ENCODE measurements at places on chromosomes 5 and 9.

GRCh38 chr5:69329905-69330489 lies 2.6 kb downstream of the CCDC125 start:
- DNase-seq: no peak

GRCh38 chr5:127562252-127562651 lies 44.8 kb downstream of the PRRC1 start:
- DNase-seq: no peak

DNA sequence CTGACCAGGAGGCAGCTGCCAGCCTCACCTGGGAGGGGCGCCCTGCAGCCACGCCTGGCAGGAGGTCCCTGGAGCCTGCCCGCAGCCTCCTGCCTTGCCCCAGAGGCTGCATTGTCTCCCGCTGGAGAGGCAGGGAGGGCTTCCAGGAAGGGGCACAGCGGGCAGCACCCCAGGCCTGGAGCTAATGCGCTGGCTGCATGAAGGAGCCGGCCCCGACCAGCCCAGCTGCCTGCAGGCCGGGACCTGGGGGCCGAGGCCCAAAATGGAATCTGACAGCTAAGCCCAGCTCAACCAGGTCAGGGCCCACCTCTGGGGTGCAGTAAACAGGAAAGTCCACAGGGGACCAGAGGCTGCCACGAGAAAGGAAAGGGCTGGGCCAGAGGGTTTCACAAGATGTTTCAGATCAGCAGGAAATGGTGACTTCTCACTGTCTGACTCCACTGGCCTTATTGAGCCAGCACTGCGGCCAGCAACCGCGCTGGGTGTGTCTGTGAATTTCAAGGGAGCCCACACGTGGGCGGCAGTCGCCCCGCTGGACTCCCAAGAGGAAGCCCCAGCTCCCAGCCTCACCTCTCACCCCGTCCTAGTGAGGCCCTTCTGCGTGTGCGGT lies 18.6 kb upstream of the NOTCH1 start:
- DNase-seq: no peak

GRCh38 chr9:5896863-5897262 lies 6.2 kb downstream of the MLANA start:
- no peak for DNase-seq

DNA sequence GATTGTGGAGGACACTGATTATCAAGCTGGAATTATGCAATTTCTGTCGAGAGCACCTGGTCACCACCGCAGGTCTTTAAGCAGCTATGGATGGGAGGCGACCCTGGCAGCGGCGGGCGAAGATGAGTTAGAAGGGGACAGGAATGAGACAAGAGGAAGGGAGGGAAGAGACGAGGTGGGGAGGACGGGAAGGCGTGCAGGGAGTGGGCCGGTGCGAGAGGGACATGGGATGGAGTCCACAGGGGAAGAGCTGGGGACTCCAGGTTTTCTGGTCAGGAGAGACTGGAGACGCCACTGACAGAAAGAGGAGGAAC lies 192.3 kb downstream of the MELK start:
- DNase-seq: no peak

GRCh38 chr5:114191441-114191840 lies 170.4 kb upstream of the KCNN2 start:
- no peak for DNase-seq

- no peak for DNase-seq
These were observed 135.2 kb upstream of the HMHB1 start for GRCh38 chr5:143676802-143677201.

- DNase-seq: no peak
These were observed 117.2 kb downstream of the TRPM3 start for GRCh38 chr9:71004196-71004595.

DNA sequence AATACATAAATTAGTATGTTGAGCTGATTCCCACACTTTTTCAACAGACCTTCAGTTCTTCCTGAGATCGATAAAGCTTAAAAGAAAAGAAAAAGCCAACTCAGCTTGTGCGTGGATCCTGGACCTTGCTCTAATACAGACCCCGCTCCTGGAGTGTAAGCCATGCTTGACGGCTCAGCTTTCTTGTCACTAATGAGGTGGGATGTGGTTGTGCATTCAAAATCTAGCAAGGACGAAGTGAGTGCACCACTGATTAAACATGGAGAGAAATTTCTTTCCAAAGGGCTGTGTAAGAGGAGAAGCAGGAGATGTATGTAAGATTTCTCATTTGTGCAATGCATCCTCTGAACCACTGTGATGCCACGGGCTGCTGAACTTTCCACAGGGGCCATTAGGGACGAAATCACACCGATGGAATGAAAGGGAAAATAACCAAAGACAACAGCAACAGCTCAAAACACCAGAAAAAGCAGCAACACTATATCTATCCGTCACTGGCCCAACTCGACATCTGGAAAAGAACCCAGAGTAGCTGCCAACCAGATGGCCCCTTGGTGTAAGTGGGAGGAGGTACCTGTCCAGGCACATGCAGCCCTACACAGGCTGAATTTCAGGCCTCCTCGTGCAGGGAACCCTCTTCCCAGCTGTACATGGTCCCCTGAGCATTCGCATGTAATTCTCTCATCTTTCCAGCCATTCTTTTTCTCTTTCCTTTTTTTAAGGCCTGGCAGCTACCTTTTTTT lies 178.9 kb downstream of the SREK1 start:
- DNase-seq: no peak

GRCh38 chr9:109707355-109707754 lies 72.6 kb upstream of the PALM2AKAP2 start:
- no peak for DNase-seq

- DNase-seq: no peak
These were observed 754.7 kb downstream of the DTWD2 start for GRCh38 chr5:118233606-118234005.

- no peak for DNase-seq
These were observed 248.0 kb downstream of the DRD1 start for GRCh38 chr5:175195698-175196656.

GRCh38 chr9:37958154-37958553 lies 54.2 kb upstream of the SLC25A51 start:
- DNase-seq: no peak

DNA sequence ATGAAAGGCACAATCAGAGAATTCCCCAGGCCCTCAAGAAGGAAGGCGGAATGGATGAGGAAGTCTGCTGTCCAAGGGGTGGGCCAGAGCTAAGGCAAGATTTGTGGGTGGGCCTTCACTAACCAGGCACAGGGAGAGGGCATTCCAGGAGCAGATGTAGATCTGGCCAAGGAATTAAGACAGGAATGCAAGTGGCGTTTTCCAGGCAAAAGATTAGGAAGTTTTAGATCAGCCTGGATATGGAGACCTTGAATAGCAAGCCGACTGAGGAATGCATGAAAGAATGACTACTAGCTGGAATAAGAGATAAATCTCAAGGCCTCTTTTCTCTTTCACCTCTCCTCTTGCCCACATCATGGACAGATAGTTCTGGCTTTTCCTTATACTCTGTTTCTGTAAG lies 68.5 kb downstream of the GHR start:
- no peak for DNase-seq

DNA sequence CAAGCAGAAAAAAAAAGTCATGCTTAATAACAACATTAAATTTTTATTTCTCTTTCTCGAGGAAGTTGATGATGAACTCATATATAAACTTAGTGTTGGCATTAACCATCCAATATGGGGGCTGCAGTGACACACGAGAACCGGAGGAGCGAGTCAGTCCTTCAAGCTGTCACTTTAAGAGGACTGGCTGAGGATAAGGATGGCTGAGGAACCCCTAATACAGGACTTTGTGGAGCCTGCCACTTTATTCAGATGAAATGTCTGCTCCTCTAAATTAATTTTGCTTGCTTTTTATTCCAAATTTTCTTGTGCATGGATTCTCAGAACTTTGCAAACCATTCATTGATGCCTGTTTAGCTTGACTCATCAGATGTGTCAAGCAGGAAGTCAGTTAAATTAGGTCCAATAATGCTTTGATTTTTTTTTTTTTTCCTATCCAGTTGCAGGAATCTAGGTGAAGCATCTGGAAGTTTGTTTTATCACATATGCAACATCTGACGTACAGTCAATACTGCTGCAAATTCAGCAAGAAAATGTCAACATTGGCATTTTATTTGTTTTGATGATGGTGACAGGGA lies 144.2 kb upstream of the COL5A1 start:
- no peak for DNase-seq

GRCh38 chr9:36471359-36471758 lies 71.3 kb upstream of the RNF38 start:
- DNase-seq: no peak

GRCh38 chr5:138439477-138440158 lies 761 bp downstream of the REEP2 start:
- DNase-seq: no peak

- no peak for DNase-seq
These were observed 15.1 kb upstream of the CCL28 start for GRCh38 chr5:43427306-43427705.

DNA sequence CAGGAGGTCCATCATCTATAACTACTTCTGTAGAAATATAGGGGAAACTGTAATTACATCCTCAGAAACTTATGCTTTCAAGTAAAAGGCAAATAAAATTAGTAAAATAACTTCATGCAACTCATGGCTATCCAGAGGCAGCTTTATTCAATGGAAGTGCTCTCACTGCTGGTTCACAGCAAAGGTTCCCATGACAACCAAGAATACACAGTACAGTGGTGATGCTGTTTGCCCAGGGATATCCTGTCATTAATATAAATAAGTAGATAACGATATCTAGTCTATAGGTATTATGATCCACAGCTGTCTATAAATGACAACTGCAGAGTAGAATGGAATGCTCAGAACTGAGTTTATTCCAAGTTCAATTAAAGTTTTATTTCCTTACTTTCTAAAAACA lies 390.3 kb downstream of the PDE4D start:
- DNase-seq: no peak

GRCh38 chr9:6829027-6829426 lies 71.3 kb downstream of the KDM4C start:
- DNase-seq: no peak

- DNase-seq: no peak
These were observed 137.3 kb downstream of the KIAA0825 start for GRCh38 chr5:94481059-94481458.

DNA sequence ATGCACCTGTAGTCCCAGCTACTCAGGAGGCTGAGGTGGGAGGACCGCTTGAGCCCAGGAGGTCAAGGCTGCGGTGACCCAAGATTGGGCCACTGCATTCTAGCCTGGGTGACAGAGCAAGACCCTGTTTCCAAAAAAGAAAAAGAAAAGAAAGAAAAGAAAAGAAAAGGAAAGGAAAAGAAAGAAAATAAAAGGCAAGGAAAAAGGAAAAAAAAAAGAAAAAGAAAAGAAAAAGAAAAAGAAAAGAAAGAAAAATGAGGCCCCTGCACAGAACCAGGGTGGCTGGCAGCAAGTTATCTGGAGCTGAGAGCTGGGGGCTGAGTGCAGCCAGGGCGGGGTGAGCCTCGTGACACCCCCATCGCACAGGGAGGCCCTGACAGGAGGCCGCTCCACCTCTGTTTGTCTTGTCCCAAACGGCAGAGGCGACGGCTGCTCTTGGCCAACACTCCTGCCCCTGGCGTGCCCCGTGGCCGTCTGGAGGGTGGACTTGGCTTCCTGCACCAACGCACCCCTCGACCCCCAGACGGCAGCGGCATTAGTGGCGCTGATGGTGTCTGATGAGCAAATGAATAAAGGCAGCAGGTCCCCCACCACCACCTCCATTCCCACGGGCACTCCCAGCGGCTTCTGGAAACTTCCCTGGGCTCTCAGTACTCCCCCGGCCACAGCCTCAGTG lies 16.7 kb downstream of the EXD3 start:
- no peak for DNase-seq

DNA sequence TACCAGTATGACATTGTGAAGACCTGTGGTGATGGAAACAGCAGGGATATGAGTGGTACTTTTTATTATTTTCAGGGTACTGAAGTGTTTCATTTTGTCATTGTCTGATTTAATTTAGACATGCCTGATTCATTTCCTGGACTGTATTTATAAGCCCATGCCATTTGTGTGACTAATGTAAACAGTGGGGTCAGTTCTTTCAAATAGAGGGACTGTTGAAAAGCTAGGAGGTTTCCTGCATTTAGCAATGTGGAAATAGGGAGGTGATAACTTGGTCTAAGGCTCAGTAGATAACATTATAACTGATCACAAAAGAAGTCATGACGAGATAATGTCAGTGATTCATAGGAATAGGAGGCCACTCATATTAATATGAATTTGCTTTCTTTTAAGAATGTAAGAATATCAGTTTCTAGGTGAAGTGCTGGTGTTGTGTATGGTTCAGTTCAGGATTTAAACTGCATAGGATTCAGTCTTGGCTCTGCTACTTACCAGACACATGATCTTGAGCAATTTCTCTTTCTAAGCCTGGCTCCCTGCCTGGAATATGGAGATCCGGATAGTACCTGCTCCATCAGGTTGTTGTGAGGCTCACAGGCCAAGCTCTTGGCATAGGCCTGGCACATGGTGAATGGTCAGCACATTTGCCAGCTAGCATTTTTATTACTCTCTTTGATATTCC lies 7.5 kb downstream of the RASGRF2 start:
- no peak for DNase-seq

GRCh38 chr5:33487236-33487635 lies 46.5 kb downstream of the TARS1 start:
- no peak for DNase-seq

DNA sequence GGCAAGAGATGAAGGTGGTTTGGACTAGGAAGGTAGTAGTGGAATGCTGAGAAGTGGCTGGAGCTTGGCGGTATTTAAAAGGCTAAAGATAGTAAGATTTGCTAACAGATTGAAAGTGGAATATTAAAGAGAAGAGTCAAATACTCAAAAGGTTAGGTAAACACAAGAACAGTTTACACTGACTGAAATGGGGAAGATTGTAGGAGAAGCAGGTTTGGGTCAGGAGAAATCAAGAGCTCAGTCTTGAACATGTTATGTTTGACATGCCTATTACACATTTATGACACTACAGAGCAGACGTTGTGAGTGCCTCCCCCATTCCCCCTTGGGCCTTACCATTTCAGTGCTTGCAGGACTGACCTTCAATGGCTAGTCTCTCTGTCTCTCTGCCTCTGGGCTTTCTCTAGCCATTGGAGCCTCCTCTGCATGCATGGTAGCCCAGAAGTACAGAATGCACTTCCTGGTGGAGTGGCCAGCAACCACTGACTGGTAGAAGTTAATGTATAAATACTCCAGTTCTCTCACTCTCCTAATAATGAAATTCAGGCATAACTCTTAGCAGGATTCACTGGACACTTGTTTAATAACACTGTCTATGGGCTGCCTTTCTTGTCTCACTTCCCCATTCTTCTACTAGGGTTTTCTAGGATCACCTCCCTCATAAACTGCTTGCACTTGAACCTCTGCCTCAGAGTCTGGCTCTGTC lies 56.8 kb downstream of the HMGCS1 start:
- DNase-seq: no peak

GRCh38 chr5:116303810-116304209 lies 219.0 kb downstream of the COMMD10 start:
- DNase-seq: no peak

DNA sequence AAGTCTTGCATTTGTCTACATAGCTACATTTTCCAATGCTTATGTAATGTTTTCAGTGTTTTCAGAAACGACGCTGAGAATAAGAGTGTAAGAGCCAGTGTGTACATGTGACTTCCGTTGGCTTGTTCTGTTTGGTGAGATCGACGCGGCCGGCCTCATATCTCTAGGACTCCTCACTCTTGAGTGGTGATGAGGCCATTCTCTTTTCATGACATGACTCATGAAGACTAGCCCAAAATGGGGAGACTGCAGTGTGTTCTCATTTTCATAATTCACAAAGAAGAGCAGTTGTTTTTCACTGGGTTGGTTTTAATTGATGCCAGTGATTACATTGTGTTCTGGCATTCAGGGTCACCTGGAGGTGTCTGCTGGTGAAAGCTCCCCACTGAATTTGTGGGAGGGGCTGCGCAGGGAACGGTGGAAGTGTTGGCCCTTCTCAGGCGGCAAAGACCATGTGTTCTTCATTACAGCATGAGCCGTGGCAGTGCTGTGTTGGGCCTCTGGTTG lies 131.5 kb upstream of the OTULINL start:
- DNase-seq: no peak

GRCh38 chr9:8762479-8763085 lies 963.0 kb upstream of the DMAC1 start:
- DNase-seq: no peak
